ENCODE measurements at places on chromosomes 11 and 22.

GRCh38 chr11:3738241-3738640 lies 59.1 kb downstream of the NUP98 start:
- no peak overlapping the region for H3K27ac ChIP-seq
- no peak for DNase-seq
- no peaks in the 10 kb centered on the region for H3K27me3 ChIP-seq
- no peaks in the 10 kb centered on the region for H3K4me1 ChIP-seq

- H3K27ac ChIP-seq: no peak overlapping the region
- no peaks in the 10 kb centered on the region for H3K27me3 ChIP-seq
- DNase-seq: no peak
- no peaks in the 10 kb centered on the region for H3K36me3 ChIP-seq
Observed at GRCh38 chr22:27213766-27214581, 556.6 kb downstream of the MIAT start.

DNA sequence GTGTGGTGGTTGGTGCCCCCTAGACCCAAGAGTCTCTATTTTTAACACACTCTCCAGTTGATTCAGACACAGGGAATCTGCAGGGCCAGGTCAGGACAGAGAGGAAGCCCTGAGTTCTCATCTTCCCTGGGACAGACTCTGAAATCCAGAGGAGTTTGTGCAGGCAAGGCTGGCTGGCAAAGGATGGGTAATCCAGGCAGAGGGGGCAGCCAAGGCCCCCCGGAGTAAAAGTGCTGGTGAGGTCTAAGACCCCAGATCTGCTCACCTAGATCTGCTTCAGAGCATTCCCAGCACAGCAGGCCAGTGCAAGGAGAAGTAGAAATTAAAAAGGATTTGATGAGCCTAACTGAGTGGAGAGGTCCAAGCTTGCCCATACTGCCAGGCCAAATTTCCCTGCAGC lies 40.6 kb upstream of the MN1 start:
- DNase-seq: no peak
- no peaks in the 10 kb centered on the region for H3K27me3 ChIP-seq
- H3K27ac ChIP-seq: no peak overlapping the region

GRCh38 chr11:44861849-44862557 lies 88.7 kb downstream of the TP53I11 start:
- DNase-seq: peak; percentile 97
- no peak overlapping the region for H3K4me3 ChIP-seq
- no peaks in the 10 kb centered on the region for H3K27me3 ChIP-seq
- H3K27ac ChIP-seq: peak overlapping the region; percentile 73

GRCh38 chr22:45861259-45861658 lies 115.7 kb downstream of the WNT7B start:
- H3K27me3 ChIP-seq: no peaks in the 10 kb centered on the region
- H3K4me1 ChIP-seq: no peaks in the 10 kb centered on the region
- no peak overlapping the region for H3K27ac ChIP-seq
- no peak overlapping the region for H3K4me3 ChIP-seq
- peaks cover 6% of the 10 kb centered on the region for H3K36me3 ChIP-seq

- no peaks in the 10 kb centered on the region for H3K36me3 ChIP-seq
- H3K4me3 ChIP-seq: no peak overlapping the region
- DNase-seq: no peak
- no peak overlapping the region for H3K27ac ChIP-seq
- H3K27me3 ChIP-seq: no peaks in the 10 kb centered on the region
- H3K4me1 ChIP-seq: no peaks in the 10 kb centered on the region
Observed at GRCh38 chr11:72943664-72944063, 129.5 kb downstream of the ATG16L2 start.

GRCh38 chr11:34363363-34364084 lies 5.7 kb upstream of the ABTB2 start:
- H3K27ac ChIP-seq: no peak overlapping the region
- no peaks in the 10 kb centered on the region for H3K36me3 ChIP-seq
- H3K27me3 ChIP-seq: 0 out of 2 replicates have a peak, but pooled peaks cover 4% of the 10 kb centered on the region
- H3K4me3 ChIP-seq: no peak overlapping the region
- peaks cover 5% of the 10 kb centered on the region for H3K4me1 ChIP-seq

DNA sequence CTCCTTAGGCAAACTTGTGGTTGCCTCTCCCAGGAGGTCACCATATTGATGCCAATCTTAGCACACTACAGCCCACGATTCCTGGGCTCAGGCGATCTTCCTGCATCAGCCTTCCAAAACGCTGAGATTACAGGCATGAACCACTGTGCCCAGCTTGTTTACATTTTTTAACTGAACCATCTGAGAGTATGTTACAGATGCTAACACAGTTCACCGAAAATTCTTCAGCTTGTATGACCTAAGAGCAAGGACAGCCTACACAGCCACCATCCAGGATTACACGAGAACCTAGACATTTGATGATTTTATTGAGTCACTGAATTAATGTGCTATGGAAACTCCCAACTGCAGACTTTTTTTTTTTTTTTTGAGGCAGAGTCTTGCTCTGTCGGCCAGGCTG lies 5.8 kb upstream of the LGALS1 start:
- H3K27me3 ChIP-seq: no peaks in the 10 kb centered on the region
- peak overlapping the region; percentile 61 for H3K27ac ChIP-seq
- peaks cover 22% of the 10 kb centered on the region for H3K4me1 ChIP-seq
- H3K4me3 ChIP-seq: no peak overlapping the region
- H3K36me3 ChIP-seq: peaks cover 29% of the 10 kb centered on the region
- no peak for DNase-seq

DNA sequence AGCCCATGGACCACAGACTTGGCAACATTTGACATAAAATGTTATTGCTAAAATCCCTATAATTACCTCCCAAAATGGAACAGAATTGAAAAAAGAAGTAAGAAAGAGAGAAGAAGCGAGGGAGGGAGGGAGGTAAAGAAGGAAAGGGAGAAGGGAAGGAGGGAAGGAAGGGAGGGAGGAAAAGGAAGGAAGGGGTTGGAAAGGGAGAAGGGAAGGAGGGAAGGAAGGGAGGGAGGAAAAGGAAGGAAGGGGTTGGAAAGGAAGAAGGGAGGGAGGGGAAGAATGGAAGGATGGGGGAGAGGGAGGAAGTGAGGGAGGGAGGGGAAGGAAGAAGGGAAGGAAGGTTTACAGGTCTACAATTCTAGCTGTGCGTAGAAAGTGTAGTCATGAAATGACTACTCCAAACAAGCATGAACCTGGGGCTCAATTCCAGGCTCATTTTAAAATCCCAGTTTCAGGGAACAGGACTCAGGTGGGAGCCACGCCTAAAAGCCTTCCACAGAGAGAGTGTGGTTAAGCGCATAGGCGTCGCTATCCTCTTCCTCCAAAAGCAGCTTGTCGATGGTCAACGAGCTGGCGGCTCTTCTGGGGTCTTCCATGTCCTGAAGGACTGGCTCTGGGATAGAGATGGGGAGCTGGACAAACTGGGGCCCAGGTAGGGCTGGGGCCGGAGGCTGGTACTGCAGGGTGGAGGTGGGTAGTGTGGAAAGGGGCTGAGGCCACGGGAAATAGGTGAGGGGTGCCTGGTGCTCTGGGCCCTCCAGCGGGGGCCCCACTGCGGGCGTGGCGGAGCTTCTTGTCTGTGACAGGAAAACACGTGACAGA lies 25.1 kb downstream of the POU2AF1 start:
- no peaks in the 10 kb centered on the region for H3K27me3 ChIP-seq
- no peaks in the 10 kb centered on the region for H3K4me1 ChIP-seq
- H3K27ac ChIP-seq: no peak overlapping the region
- H3K36me3 ChIP-seq: no peaks in the 10 kb centered on the region

DNA sequence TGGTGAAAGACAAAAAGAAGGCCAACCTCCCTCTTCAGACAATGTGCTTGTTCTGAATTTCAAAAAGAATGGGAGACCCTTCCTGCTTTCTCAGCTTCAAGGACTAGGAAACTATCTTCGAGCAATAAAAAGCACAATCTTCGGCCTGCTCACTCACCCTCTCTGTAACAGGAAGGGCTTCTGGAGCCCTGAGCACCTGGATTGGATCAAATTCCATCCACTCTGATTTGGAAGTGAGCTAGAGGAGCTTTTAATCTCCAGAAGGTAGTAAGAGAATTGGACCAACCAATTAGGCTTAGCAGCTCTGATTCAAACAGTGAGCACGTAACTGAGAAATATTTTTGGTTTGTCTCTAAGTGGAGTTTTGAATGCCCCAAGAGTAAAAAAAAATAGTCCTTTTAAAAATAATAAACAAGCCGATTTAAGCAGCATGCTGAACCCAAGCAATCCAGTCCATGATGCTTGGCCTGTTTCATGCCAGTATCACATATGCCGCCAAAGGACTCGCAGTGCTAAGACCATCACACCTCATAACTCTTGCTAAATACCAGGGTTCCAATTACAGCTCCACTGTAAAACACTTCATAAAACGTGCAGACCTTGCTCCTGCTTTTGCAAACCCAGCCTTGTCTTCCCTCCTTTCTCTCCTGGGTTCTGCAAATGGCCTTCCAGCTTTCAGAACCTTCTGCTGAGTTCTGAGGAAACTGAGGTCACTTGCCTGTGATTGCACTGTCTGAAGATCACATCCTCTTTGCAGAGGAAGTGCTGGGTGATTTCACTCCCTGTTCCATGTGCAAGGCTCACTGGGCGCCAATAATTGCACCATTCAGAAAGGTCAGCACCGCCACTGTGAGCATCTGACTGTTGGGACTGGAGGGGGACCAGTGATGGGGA lies 74.4 kb downstream of the SLC1A2 start:
- no peak for DNase-seq
- peaks cover 26% of the 10 kb centered on the region for H3K4me1 ChIP-seq
- H3K36me3 ChIP-seq: no peaks in the 10 kb centered on the region
- H3K4me3 ChIP-seq: no peak overlapping the region
- H3K27me3 ChIP-seq: no peaks in the 10 kb centered on the region

DNA sequence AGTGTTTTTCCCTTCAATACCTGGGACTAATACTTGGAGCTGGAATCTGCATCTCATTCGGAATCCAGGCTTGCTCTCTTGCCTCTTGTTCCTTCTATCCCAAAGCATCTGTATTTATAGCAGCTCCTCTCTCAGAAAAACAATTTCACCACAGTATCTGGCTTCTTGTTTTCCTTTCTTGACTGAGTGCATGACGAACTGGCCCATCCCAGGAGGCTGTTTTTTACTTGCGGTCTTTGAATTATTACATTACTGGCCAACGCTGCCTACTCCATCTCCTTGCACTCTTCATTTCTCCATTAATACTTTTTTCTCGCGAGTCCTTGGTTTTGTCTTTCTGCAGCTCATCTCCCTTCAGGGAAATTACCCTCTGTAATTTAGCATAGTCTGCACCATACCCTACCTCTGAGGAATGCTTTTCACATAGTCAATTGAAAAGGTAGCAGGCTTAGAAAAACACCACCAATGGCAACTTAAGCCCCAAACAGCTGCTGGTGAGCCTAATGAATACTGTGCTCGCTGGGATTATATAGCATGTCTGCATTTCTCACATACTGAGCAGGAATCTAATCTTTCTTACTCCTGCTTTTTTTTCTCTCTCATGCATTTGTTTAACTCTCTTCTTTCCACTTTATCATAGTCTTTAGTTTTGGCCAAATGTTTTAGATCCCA lies 277.4 kb upstream of the SESN3 start:
- H3K36me3 ChIP-seq: no peaks in the 10 kb centered on the region
- H3K27me3 ChIP-seq: no peaks in the 10 kb centered on the region
- DNase-seq: no peak
- H3K4me3 ChIP-seq: no peak overlapping the region

- no peak for DNase-seq
- no peaks in the 10 kb centered on the region for H3K4me1 ChIP-seq
- H3K27ac ChIP-seq: no peak overlapping the region
- H3K27me3 ChIP-seq: no peaks in the 10 kb centered on the region
Observed at GRCh38 chr11:127226380-127226779, 225.8 kb upstream of the KIRREL3 start.

DNA sequence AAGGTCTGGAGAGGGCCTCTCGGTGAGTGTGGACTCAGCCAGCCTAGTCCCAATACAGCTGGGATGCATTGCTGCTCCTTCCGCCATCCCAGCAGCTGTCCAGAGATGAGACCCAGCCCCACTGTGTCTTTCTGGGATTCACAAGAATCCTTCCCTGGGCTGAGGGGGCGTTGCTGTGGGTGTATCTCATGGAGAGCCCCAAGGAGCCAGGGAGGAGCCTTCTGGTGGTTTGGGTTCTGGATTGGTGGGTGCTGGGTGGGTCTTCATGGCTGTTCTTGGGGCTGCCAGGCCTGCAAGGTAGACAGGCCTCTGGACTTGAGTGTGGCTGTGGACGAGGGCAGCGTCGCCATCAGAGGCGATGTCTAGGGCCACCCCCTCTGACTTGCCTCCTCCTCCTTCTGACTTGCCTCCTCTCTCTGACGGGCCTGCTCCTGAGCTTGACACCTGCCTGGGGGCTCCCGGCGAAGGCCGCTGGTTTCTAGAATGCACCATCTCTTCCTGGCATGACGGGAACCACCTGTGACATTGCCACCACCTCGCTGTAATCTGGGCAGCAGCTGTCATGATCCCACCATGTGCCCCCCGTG lies 17.2 kb downstream of the KCNQ1 start:
- H3K4me1 ChIP-seq: no peaks in the 10 kb centered on the region
- peaks cover 82% of the 10 kb centered on the region for H3K27me3 ChIP-seq
- no peak overlapping the region for H3K4me3 ChIP-seq
- H3K36me3 ChIP-seq: no peaks in the 10 kb centered on the region

- peaks cover 70% of the 10 kb centered on the region for H3K36me3 ChIP-seq
- H3K27ac ChIP-seq: no peak overlapping the region
- no peak overlapping the region for H3K4me3 ChIP-seq
- DNase-seq: no peak
- H3K27me3 ChIP-seq: no peaks in the 10 kb centered on the region
Observed at GRCh38 chr11:2380807-2381350, 3.8 kb downstream of the CD81 start.

GRCh38 chr22:32355760-32356159 lies 1.9 kb upstream of the RFPL3 start:
- 0 out of 2 replicates have a peak, but pooled peaks cover under 1% of the 10 kb centered on the region for H3K27me3 ChIP-seq
- peak; percentile 20 for DNase-seq
- H3K27ac ChIP-seq: no peak overlapping the region
- no peak overlapping the region for H3K4me3 ChIP-seq
- no peaks in the 10 kb centered on the region for H3K36me3 ChIP-seq
- no peaks in the 10 kb centered on the region for H3K4me1 ChIP-seq

- no peak for DNase-seq
- no peak overlapping the region for H3K4me3 ChIP-seq
- peaks cover 9% of the 10 kb centered on the region for H3K4me1 ChIP-seq
- H3K36me3 ChIP-seq: no peaks in the 10 kb centered on the region
Observed at GRCh38 chr11:96145163-96145585, 197.8 kb downstream of the MAML2 start.

DNA sequence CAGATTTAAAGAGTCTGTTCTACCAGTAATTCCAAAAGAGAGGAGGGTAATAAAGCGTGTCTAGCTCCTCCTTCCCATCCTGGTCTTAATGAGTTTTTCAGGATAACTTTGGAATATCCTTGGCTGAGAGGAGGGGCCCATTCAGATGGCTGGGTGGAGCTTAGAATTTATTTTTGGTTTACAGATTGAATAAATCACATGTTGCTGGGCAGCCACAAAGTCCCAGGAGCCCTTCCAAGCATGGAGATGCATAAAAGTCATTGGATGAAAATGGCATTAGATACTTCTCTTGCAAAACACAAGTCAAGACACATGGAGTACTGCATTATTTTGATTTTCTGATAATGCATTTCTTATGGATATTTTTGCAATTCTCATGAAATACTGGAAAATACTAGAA lies 139.0 kb downstream of the TRPC6 start:
- H3K27me3 ChIP-seq: no peaks in the 10 kb centered on the region
- DNase-seq: no peak
- peaks cover 10% of the 10 kb centered on the region for H3K4me1 ChIP-seq
